ENCODE measurements at places on chromosomes 3 and 15.
A peak's percentile ranks its signal among the peaks of the same experiment; 100 is the strongest.

DNA sequence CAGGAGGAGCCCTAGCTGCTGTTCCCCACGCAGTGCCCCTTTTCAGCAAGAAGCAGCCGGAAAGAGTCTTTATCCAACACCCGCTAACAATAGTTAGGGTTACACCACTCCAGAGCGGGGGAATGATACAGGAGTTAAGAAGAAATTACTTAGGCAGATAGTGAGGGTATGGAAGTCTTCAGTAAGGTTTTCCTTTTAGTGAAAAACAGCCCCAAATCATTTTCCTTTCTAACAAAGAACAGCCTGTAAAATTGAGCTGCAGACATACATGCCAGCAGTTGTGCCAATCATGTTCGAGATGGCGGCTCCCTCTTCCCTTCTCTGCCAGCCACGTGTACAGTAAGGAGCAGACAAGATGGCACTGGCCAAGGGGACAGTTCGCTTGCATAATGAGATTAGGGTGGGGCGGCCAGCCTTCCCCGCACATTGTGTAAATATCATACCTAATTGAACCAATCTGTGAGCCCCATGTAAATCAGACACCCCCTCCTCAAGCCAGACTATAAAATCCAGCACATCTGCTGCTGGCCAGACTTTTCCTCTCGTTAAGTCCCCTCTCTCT, 18.5 kb upstream of the SENP5 start:
- no peak for DNase-seq

DNA sequence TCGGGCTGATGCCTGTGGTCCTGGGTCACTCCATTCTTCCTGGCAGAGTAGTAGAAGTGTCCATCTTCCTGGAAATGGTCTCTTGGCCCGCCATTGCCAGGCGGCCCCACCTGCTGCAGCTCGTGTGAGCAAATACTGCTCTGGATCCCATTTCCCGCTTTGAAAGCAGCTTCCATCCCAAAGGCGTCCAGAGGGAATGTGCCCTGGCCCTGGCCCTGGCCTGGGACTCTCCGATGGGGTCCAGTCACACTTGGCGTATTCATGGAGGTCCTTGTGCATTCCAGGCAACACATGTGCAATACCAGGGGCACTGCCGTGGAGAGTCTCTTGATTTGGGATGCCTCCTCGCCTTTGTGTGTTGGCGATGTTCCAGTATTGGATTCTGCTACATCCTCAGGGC, 111.1 kb downstream of the SNRPN start:
- no peak for DNase-seq

DNA sequence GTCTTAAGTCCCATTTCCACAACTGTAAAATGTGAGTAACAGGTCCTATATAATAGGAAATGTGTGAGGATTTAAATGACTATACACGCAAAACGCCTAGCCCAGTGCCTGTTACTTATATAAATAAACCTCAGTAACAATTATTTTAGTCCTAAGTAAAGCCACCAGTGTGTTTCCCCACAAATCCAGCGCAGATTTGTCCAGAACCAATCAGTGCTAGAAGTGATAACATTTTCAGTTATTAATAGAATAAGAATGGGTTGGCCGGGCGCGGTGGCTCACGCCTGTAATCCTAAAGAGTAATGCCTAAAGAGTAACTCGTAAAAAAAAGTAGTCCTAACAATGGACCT, 561 bp downstream of the RPAP1 start:
- no peak for DNase-seq

GRCh38 chr3:10173095-10173925, 8.6 kb downstream of the IRAK2 start:
- no peak for DNase-seq

GRCh38 chr3:115550285-115550761, 73.0 kb upstream of the GAP43 start:
- no peak for DNase-seq

GRCh38 chr3:184663356-184663755, 48.5 kb downstream of the MAGEF1 start:
- DNase-seq = no peak

GRCh38 chr15:67750371-67750770, 74.9 kb upstream of the SKOR1 start:
- no peak for DNase-seq

GRCh38 chr3:160546727-160547126, 18.6 kb downstream of the KPNA4 start:
- no peak for DNase-seq

GRCh38 chr15:94610069-94610468, 378.7 kb downstream of the MCTP2 start:
- DNase-seq = no peak

DNA sequence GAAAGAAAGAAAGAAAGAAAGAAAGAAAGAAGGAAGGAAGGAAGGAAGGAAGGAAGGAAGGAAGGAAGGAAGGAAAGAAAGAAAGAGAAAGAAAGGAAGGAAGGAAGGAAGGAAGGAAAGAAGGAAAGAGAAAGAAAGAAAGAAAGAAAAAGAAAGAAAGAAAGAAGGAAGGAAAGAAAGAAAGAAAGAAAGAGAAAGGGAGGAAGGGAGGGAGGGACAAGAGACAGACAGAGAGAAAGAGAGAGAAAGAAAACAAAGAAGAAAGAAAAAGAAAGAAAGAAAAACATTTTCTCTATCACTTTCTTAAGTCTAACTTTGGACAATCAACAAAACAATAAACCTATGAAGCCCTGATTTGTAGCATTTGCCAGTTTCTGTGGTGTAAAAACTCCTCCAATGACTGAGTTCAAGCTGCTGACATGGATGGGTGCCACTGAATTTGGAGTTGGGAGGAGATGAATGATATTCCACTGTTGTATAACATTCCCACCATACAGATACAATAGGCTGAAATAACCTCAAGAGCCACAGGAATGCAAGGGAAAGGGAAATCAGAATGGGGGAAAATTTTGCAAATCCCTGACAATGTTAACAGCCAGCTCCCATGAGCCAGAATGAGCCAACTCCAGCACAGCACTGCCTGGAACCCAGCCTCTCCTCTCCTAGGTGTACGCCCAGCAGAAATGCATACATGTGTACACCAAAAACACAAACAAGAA, 15.0 kb upstream of the RTP3 start:
- DNase-seq = no peak

DNA sequence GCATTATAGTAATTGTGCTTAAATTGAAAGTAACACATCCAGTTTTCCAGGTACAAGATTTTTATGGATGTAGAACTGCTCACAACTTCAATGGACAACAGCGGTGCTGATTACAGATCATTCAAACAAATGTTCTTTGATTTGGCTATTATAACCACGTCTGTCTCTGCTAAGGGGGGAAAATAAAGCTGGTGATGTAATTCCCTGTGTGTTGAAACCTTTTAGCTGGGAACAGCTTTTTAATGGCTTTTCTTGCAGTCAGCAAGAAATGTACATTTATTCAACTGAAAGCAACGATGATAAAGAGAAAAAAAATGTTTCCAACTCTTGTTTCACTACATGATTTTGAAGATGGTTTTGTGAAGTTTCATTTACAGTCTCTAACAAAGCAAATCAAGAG, 431.9 kb upstream of the AGTR1 start:
- no peak for DNase-seq

DNA sequence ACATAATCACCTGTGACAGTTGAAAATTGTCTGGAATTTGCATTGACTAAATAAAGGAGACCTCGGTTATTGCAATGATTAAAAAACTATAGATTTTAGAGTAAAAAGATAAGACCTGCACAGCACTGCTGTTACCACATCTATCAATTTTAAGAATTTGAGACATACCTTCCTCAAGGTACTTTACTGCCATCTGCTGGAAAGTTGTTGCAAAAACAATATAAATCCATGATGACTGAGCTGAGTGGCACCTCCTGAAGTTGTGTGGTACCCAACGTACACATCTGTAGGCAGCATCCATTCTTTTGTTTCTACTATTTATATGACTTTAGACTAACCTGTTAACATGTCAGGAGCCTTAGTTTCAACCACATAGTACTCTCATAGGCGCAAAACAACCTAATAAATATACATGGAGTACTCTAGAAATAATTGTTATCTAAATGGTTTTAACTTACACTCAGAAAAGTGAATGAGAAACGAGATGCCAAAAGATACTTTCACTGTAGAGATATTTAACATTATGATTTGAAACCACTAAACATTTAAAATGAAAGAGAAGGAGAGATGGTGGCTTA, 106.7 kb downstream of the GHSR start:
- peak; percentile 63 for DNase-seq

- no peak for DNase-seq
Observed at GRCh38 chr3:11613851-11614487, 29.7 kb downstream of the VGLL4 start.
